ENCODE measurements at places on chromosomes 5 and 9.

DNA sequence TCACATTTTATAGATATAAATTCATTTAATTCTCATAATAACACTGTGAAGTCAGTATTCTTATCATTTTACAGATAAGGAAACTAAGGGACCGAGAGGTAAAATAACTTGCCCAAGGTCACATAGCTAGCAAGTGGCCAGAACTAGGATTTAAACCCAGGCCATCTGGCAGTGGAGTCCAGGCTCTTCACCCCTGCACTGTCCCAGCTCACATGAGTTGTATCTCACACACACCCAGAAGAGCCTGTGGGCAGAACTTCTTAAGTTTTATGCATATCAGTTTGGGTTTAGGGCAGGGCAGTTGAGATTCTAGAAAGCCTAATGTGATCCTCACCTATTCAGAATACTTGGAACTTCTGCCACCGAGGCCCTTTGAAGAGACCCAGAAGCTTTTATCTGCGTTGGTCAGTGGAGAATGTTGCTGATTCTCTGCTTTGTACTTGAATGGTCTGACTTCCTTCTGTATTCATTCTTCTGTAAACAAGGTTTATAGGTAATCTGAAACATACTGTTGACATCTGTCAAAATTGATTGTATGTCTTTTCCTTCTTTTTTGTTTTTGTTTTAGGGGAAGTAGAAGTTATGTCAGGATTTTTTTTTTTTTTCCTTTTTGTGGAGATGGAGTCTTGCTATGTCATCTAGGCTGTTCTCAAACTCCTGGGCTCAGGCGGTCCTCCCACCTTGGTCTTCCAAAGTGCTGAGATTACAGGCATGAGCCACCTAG lies 75.8 kb downstream of the KIAA1958 start:
- DNase-seq: no peak
- 0 out of 2 replicates have a peak, but pooled peaks cover 1% of the 10 kb centered on the region for H3K4me1 ChIP-seq
- no peaks in the 10 kb centered on the region for H3K36me3 ChIP-seq
- no peak overlapping the region for H3K27ac ChIP-seq
- H3K27me3 ChIP-seq: no peaks in the 10 kb centered on the region

DNA sequence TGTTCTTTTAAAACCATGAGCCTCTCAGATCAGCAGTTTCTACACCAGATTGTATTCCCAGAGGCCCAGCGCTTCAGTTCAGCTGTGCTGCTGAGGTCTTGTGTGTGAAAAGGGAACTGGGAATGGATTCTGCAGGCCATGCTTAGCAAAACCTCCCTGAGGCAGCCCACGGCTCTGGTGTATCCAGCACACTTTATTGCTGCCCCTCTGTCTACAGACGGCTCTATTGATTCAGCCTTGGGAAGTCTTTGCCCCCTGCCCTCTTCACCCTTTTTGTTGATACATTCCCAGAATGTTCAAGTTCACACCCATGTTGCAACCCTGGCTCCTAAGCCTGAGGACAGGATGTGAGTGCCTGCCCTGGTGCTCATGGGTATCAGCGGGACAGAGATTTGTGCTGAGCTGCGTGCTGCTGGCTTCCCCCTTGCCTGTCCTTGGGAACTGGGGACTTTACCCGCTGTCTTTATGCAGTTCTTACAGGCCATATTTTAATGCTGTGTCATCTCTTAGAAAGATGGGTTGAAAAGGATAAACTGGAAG lies 37.3 kb downstream of the ARHGAP26 start:
- no peaks in the 10 kb centered on the region for H3K36me3 ChIP-seq
- DNase-seq: no peak
- no peaks in the 10 kb centered on the region for H3K27me3 ChIP-seq
- no peak overlapping the region for H3K4me3 ChIP-seq

DNA sequence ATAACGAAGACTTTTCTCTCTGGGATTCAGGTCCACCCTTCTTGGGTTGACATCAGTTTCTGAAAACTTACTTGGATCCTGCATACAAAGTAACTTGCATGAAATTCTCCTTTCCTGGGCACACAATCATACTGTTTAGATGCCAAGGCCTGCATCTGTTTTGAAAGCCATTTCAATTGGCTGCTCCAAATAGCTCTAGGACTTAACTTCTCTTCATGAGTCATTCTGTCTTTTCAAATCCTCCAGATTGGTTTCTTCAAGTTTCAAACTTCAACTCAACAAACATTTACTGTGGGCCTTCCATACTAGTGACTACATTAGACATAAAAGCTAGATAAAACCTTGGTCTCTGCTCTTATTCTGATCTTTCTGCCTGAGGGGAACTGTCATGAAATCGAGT lies 54.8 kb upstream of the HMHB1 start:
- no peak overlapping the region for H3K4me3 ChIP-seq
- H3K36me3 ChIP-seq: no peaks in the 10 kb centered on the region
- H3K27me3 ChIP-seq: no peaks in the 10 kb centered on the region
- no peaks in the 10 kb centered on the region for H3K4me1 ChIP-seq
- no peak overlapping the region for H3K27ac ChIP-seq

GRCh38 chr9:76213751-76214150 lies 180.5 kb downstream of the RFK start:
- no peak overlapping the region for H3K27ac ChIP-seq
- no peaks in the 10 kb centered on the region for H3K36me3 ChIP-seq
- no peaks in the 10 kb centered on the region for H3K27me3 ChIP-seq
- no peak overlapping the region for H3K4me3 ChIP-seq
- DNase-seq: no peak

GRCh38 chr9:125568621-125569020 lies 138.4 kb downstream of the MAPKAP1 start:
- H3K4me3 ChIP-seq: no peak overlapping the region
- H3K27ac ChIP-seq: no peak overlapping the region
- H3K36me3 ChIP-seq: no peaks in the 10 kb centered on the region
- no peaks in the 10 kb centered on the region for H3K27me3 ChIP-seq

DNA sequence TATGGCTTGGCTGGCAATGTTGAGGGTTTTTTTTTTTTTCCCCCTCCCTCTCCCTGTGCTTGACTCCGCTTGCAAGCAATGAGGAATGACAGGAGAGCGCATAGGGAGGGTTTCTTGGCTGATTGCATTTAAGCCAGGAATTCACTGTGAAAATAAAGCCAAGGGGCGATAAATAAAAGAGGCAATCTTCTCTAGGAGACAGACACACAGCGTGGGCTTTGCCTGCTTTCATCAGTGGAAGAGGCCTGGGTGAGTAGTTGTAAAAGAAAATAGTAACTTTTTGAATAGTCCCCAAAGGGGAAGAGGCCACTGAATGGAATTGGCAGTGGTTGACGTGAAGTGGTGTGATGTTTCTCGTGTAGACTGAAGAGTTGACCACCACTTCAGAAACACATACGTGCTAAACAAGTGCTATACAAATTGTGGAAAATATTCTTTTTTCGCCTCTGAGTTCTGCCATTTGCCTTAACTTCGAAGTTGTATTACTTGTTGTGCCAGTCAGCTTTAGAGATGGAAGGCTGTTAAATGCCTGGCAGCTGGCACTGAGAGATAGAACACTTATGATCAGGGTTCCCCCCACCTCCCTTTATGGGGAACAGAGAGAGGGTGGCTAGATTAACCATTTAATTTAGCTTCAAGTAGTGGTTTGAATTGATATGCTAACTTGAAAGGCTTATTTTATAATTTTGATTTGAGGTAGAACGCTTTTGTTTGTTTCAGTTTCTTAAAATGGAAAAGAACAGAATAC lies 3.0 kb downstream of the ZSWIM6 start:
- peaks cover 15% of the 10 kb centered on the region for H3K27me3 ChIP-seq
- H3K36me3 ChIP-seq: no peaks in the 10 kb centered on the region
- H3K4me3 ChIP-seq: no peak overlapping the region
- H3K27ac ChIP-seq: no peak overlapping the region
- no peak for DNase-seq

- no peak overlapping the region for H3K27ac ChIP-seq
- no peaks in the 10 kb centered on the region for H3K36me3 ChIP-seq
- no peak overlapping the region for H3K4me3 ChIP-seq
- DNase-seq: no peak
- H3K27me3 ChIP-seq: no peaks in the 10 kb centered on the region
Observed at GRCh38 chr5:91885291-91886265, 502.5 kb upstream of the ARRDC3 start.

GRCh38 chr9:13268469-13268868 lies 11.0 kb downstream of the MPDZ start:
- no peak overlapping the region for H3K27ac ChIP-seq
- no peak for DNase-seq

GRCh38 chr9:16964228-16964627 lies 93.8 kb upstream of the BNC2 start:
- H3K4me1 ChIP-seq: no peaks in the 10 kb centered on the region
- no peak for DNase-seq
- H3K4me3 ChIP-seq: no peak overlapping the region
- H3K36me3 ChIP-seq: no peaks in the 10 kb centered on the region
- no peaks in the 10 kb centered on the region for H3K27me3 ChIP-seq
- H3K27ac ChIP-seq: no peak overlapping the region

DNA sequence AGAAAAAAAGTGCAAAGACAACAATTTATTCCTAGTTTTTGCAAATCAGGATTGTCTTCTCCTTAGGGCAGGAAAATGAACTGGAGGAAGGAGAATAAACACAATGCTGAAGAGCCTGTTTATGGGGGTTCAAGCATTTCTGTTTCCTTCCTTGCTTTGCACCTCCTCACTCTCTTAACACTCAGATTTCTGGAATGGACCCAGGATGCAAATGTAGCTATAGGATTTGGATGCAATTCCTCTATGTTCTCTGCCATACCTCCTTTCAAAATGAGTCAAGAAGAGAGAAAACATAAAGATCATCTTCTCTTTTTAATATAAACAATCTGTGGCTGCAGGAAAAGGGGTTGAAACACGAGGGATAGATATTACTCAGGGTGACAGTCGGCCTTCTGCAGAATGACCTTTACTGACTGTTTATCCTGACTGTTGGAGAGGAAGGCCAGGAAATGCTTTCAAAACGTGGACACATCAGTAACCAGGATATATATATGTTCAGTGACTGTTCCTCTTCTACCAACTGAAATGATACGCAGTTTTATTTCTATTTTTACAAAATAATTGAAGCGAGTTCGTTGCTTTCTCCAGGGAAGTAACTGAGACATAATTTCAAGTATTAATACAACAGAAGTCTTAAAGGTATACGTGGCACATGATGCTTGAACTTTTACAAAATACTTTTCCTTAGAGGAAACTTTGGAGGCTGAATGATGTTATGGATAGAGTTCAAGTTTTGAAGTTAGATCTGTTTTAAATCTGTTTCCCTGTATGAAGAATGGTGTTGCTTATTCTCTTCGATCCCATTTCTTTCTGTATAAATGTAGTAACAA lies 44.4 kb downstream of the ACTBL2 start:
- DNase-seq: no peak
- H3K4me3 ChIP-seq: no peak overlapping the region
- no peaks in the 10 kb centered on the region for H3K36me3 ChIP-seq
- no peaks in the 10 kb centered on the region for H3K4me1 ChIP-seq

DNA sequence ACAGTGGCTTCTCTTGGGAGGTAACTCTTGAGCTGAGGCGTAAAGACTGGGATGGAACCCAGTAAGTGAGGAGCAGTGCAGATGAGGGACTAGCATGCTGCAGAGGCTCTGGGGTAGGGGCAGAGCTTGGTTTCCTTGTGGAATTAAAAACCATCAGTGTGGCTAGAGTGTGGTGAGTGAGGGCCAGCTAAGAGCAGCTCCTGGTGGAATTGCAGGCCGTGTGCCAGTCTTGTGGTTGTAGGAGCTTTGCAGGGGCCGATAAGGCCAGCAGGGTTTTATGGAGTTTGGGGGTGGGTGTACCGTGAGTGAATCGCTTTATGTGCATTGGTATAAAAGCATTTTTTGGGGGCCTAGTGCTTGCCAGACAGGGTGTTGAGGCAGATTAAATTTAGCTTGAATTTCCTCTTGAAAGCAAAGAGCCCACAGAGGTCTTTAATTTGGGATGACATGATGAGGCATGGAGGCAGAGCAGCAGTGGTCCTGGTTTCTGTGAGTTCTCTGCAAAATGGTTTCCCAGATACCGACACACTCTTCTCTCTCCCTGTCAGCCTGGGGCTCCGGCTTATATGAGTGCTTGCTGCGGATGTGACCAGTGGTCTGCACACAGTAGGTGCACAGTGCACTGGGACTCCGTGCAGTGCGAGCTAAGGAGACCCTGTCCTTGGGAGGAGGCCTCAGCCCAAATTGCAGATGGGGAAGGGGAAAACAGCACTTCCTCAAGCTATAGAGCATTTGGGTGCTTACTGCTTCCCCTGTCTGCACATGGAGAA lies 176.4 kb upstream of the PITX1 start:
- no peaks in the 10 kb centered on the region for H3K36me3 ChIP-seq
- no peaks in the 10 kb centered on the region for H3K27me3 ChIP-seq
- DNase-seq: no peak
- H3K27ac ChIP-seq: no peak overlapping the region
- H3K4me3 ChIP-seq: no peak overlapping the region
- 0 out of 2 replicates have a peak, but pooled peaks cover 1% of the 10 kb centered on the region for H3K4me1 ChIP-seq

GRCh38 chr5:2797160-2797559 lies 45.7 kb upstream of the IRX2 start:
- H3K4me3 ChIP-seq: no peak overlapping the region
- no peaks in the 10 kb centered on the region for H3K27me3 ChIP-seq
- H3K27ac ChIP-seq: no peak overlapping the region
- H3K36me3 ChIP-seq: no peaks in the 10 kb centered on the region

- H3K4me3 ChIP-seq: no peak overlapping the region
- H3K4me1 ChIP-seq: no peaks in the 10 kb centered on the region
Observed at GRCh38 chr9:75814667-75815066, 75.8 kb upstream of the PCSK5 start.

DNA sequence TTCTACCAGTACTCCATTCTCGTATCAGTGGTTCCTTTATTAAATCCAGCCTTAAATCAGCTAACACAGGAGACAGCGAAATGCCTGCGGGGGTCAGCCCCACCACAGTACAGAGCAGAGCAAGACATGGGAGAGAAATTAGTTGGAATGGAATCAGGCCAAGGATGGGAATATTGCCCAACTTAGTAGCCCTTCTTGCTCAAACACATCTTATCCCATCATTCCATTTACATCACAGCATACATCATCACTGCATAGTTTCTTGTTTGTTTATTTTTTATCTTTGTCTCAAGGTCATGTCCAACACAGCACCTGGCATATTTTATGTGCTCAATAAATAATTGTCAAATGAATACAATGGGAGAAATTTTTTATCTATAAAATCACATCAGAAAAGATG lies 34.3 kb upstream of the DAB2 start:
- H3K4me1 ChIP-seq: no peaks in the 10 kb centered on the region
- no peak for DNase-seq
- no peak overlapping the region for H3K27ac ChIP-seq
- no peaks in the 10 kb centered on the region for H3K36me3 ChIP-seq

- H3K4me3 ChIP-seq: no peak overlapping the region
- no peak for DNase-seq
- H3K36me3 ChIP-seq: peaks cover 6% of the 10 kb centered on the region
- no peaks in the 10 kb centered on the region for H3K4me1 ChIP-seq
- no peak overlapping the region for H3K27ac ChIP-seq
Observed at GRCh38 chr9:120860083-120860482, 16.9 kb downstream of the PHF19 start.

- H3K36me3 ChIP-seq: no peaks in the 10 kb centered on the region
- DNase-seq: no peak
- no peaks in the 10 kb centered on the region for H3K27me3 ChIP-seq
- H3K4me1 ChIP-seq: no peaks in the 10 kb centered on the region
- H3K4me3 ChIP-seq: no peak overlapping the region
- H3K27ac ChIP-seq: no peak overlapping the region
Observed at GRCh38 chr9:80552931-80553330, 981.2 kb downstream of the TLE4 start.

- no peak for DNase-seq
- no peaks in the 10 kb centered on the region for H3K4me1 ChIP-seq
- H3K27ac ChIP-seq: no peak overlapping the region
- no peak overlapping the region for H3K4me3 ChIP-seq
- H3K27me3 ChIP-seq: no peaks in the 10 kb centered on the region
Observed at GRCh38 chr9:87119328-87119881, 172.1 kb upstream of the GAS1 start.
